ENCODE measurements at places on chromosomes 4 and X.

DNA sequence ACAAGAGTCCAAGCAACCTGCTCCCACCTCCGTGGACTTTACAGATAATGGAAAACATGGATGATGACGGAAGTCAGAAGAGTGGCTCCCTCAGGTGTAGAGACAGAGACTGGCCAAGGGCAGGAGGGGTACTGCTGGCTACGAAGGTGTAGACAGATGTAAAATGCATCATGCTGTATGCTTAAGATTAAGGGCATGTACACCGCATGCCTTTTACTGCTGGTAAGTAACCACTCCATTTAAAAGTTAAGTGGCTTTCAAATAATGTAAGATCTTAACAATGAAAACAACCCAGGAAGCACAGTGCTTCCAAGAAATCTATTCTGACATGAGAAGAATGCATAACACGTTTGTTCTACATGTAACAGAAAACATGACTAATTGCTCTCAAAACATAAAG lies 76.9 kb upstream of the FAM9B start:
- DNase-seq, result no peak

- no peak for DNase-seq
Measured at GRCh38 chr4:81632581-81633299, 161.0 kb upstream of the RASGEF1B start.

DNA sequence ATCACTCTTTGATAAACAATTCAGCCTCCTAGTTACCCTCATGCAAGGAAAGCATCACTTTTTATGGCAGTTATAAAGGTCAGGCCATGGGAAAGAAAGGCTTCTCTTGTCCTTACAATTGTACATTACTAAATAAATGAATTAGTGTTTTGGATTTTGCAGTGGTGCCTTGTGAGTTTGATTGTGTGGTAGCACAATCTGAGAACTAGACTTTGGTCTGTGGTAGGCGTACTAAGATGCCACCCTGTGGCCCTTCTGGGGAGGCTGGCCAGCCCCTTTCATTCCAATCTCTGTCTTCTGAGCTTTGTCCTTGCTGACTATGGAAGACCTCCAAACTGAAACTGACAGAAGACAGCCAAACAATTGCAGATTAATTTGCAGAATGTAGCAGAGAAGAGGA lies 14.6 kb upstream of the HNRNPD start:
- DNase-seq, result no peak

DNA sequence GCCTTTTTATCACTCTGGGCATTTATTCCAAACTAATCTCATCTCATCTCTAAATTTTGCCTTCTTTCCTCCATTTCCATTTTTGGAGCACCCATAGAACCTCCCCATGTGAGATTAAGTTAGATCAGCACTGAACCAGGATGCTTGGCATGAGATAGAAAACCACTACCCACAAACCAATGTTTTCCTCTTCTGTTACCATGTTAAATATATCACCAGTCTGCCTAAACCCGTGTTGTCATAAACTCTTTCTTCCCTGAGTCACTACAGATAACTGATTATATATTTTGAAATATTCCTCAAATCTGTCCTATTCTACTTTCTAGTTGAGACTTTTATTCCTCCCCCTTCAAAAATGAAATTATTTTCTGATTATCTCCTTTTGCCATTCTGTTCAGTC lies 37.6 kb downstream of the GABRB1 start:
- DNase-seq, result no peak

- DNase-seq, result no peak
Measured at GRCh38 chrX:72141372-72142004, 9.8 kb upstream of the RTL5 start.

GRCh38 chrX:108361316-108361715 lies 76.9 kb downstream of the COL4A6 start:
- DNase-seq, result no peak

GRCh38 chrX:134688031-134688823 lies 30.0 kb upstream of the PLAC1 start:
- DNase-seq, result no peak

GRCh38 chrX:112670290-112670689 lies 9.4 kb downstream of the LHFPL1 start:
- DNase-seq, result no peak

DNA sequence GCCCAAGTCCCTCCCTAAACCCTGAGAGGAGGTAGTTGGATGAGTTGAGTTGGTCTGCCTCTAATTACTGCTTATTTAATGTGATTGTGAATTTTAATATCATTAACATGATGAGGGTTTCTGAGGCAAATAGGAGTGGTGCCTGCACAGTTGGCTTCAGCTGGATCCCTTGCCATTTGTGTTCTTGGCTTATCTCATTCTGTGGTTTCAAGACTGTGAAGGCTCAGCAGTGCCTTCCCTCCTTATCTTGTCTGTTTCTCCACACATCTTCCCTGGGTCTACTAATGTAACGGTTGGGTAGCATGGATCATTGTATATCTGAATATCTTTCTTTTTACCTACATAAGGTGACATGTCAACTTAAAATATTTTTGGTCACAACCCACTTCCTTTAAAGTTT lies 1.6 kb upstream of the SLC10A4 start:
- DNase-seq, result no peak

DNA sequence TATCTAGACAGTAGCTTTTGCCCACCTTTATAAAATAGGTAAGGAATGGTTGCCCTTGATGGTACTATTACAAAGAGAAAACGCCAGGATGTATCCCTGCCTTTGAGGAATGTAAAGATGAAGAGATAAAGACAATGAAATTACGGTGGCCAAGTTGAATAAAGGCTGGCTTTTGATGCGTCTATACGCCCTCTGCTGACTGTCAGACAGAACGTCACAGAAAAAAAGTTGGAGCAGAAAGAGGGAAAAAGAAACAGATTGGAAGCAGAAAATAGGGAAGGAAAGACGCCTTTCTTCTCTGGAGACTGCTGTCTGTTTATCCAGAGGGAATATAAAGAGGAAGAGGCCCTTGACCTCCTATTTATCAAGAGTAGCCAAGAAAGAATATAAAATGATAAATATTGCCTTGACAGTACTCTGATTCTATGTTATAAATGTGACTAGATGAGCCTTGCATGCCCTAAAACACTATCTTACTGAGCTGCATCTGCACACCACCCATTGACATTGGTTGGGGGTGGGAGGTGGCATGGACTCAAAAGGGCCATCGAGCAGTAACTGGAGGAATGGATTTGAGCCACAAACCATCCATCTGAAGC lies 30.6 kb downstream of the PCDH19 start:
- peak; percentile 1 for DNase-seq

GRCh38 chrX:72262077-72262476 lies 15.0 kb downstream of the RPS4X start:
- DNase-seq, result no peak

GRCh38 chrX:54043056-54043455 lies 1.2 kb downstream of the PHF8 start:
- DNase-seq, result no peak

DNA sequence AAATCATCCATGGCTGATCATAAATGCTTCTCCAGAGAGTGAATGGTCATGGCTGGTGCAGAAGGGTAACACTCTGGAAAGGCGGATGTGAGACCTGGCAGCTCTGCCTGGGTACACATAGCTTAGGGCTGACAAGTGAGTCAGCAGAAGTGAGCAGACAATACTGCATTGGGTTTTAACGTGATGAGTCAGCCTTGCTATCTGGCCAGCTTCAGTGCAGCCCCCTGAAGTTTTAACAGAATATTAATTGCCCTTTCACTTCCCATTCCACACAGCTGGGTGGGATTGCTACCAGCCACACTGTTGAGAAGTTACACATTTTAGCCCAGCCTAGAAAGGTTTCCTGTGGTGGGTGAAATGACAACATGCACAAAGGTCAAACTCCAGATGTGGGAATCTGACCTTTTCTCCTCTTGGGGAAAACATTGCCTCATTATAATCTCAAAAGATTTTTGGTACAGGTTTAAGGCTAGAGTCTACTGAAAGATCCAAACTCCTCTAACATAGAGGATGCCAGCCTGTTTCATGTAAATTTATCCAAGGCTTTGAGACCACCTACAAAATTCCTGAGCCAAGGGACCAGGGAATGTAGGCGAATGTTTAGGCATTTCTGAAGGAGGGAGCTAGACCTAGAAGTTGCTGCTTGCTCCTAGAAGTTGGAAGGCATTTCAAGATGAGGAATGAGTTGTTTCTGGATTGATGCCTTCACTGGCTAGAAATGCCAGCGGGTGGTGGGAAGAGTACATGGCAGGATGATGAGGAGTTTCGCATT lies 230.3 kb upstream of the PGRMC2 start:
- DNase-seq, result no peak

DNA sequence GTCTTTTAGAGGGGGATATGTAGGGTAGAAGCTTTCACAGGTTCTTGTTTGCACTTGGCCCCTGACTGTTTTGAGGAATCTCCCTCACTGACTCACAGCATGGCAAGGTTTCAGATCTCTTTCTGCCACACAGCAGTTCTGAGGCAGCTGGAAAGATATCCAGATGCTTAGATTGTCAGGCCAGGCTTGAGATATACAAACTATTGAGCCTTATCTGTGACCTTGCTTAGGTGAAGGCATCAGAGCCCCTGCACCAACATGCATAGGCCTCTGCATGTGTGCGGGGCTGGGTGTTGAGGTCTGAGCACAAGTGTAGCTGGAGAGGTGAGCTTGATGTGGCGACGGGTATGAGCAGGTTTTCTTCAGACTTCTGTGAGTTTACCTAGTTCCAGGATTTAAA lies 80.9 kb upstream of the MSANTD1 start:
- DNase-seq, result no peak

DNA sequence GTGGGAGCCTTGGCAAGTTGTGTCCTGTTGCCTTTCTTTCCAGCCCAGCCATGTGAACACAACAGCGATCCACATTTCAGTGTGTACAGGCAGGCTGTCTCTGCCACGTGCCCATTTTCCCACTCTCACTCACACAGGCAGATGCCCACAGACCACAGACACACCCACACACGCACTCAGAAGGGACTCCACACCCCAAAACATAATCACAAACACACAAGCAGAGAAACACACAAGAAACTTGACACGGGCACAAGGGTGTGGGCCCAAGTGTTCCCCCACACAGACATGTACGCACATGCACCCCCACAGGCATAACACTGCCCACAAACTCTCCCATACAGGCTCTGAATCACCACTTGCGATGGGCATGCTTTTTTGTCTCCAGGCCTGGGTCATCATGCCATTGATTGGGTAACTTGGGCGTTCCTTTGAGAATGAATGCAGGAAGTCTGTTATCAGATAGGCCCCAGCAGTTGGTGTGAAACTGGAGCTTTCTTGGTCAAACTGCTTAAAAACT lies 84.3 kb downstream of the NBDY start:
- DNase-seq, result peak; percentile 36
